MCF 10A (cell line): ENCODE measurements at places on chromosomes 13 and 19.
A peak's percentile ranks its signal among the peaks of the same experiment; 100 is the strongest.

DNA sequence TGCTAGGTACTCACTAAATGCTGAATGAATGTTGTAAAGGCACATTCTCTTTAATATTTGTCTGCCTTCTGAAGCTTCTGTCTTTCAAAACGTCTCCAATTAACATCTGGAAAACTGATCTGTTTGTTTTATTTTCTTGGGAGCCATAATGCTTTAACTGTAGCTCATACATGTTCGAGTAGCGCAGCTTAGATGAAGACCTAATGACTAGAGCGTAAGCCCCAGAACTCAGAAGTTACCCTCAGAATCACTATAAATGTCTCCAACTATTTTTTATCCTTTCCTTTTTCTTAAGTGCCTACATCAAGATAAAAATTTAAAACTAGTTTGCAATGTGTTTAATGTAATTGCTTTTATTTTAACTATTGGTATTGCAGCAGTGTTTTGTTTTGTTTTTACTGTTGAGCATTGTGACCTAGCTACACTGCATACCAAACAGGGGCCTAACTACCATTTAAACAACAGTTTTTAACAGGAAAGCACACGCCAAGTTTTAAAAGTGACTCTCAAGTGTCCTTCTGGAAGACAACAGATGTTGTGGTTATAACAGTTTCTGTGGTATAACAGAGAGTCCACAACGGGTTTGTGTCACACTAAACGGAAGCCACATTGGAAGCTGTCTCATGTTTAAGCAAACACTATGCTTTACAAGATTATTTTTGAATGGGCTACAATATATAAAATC is 42.0 kb downstream of the MRPL57 start:
- no peak for DNase-seq
- H3K4me1 ChIP-seq, result no peaks in the 10 kb centered on the region
- H3K36me3 ChIP-seq, result no peaks in the 10 kb centered on the region
- H3K4me3 ChIP-seq, result no peak overlapping the region
- H3K27ac ChIP-seq, result no peak overlapping the region

DNA sequence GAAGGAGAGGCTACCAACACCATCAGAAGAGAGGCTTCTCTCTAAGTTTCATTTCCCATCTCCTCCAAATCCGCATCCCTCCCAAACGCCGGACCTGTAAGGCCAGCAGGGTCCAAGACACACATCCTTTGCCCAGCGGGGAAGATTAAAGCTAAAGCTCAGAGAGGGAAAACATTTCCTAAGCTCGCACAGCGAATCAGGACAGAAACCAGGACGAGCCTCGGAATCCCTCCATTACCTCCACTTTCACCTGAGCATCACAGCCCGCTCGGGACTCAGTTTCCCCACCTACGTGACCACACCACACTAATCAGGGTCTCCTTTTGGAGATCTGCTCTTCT is 711 bp upstream of the FOSB start:
- peak; percentile 18 for DNase-seq
- no peaks in the 10 kb centered on the region for H3K4me1 ChIP-seq
- H3K4me3 ChIP-seq, result peak overlapping the region; percentile 82
- H3K36me3 ChIP-seq, result peaks cover 49% of the 10 kb centered on the region
- H3K27ac ChIP-seq, result peak overlapping the region; percentile 97
- H3K27me3 ChIP-seq, result no peaks in the 10 kb centered on the region

DNA sequence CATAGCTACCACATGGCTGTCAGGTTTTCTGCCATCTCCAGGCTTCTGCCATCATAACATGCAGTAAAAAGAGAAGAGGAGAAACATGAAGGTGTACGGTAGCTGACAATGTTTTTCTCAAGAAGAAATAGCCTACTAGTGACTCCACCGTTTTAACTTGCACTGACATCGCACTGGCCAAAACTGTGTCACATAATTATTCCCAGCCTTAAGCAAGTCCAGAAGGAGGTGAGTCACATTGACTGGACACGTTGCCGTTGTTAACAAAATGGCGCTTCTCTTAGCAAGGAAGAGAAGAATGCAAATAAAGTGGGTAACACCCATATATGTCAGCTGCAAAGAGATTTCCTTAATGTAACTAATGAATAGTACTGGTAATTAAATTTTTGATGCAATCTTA is 810.4 kb upstream of the SLC10A2 start:
- H3K4me1 ChIP-seq, result peaks cover 5% of the 10 kb centered on the region
- H3K27ac ChIP-seq, result no peak overlapping the region
- no peak for DNase-seq
- no peaks in the 10 kb centered on the region for H3K27me3 ChIP-seq

DNA sequence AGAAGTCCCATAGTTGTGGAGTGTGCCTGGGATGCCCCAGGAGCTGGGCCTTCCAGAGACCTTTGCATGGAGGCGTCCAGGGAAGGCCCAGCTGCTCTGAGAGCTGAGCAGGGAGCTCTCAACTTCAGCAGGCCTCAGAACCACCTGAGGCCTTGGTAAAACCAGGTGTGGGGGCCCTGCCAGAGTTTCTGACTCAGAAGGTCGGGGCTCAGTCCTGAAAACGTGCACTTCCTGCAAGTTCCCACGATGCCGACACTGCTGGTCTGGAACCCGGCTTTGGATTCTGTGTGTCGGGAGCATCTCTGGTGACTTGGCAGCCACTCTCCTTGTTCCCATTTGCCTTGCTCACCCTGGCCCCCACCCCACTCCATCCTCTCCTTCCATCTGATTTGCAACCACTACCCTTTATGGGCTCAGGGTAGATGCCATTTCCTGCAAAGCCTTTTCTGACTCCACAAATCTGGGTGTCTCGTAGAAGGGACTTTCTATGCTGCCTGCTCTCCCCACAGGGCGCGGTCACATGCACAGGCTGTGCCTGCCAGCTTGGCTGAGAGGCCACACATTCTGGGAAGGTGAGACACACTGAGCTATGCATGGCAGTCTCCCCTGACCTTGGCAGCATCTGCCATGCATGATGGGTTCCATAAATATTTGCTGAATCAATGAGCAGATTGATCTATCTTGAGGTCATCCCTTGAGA is 244.7 kb downstream of the COL4A1 start:
- DNase-seq, result peak; percentile 27
- H3K4me1 ChIP-seq, result peaks cover 15% of the 10 kb centered on the region
- no peaks in the 10 kb centered on the region for H3K36me3 ChIP-seq
- H3K27me3 ChIP-seq, result no peaks in the 10 kb centered on the region
- no peak overlapping the region for H3K4me3 ChIP-seq
- H3K27ac ChIP-seq, result peak overlapping the region; percentile 66
